SK-N-SH treated with all-trans-retinoic acid at 6 μM for 48 hours (cell line): ENCODE measurements at places on chromosomes 16 and 17.

DNA sequence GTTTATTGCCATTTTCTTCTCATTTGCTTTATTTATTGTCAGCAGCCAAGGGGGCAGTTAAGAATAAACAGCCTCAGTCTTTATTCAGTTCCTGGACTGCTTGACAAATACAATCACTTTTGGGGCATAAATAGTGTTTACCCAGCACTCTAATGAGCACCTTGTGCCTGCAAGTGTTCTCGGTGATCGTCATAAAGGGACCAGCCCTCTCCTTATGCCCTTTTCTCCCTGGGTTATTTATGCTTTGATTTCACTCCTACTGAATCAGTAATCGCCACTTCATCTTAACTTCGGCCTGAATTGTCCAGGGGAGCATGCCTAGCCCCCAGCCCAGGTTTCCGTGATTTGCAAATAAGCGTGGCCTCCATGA, 55.7 kb upstream of the CACNG5 start:
- no peak for ATAC-seq

- no peak for ATAC-seq
Measured at GRCh38 chr17:81837641-81838040, 2.8 kb upstream of the PPP1R27 start.

- ATAC-seq = no peak
Measured at GRCh38 chr16:80627108-80627507, 86.3 kb downstream of the DYNLRB2 start.

DNA sequence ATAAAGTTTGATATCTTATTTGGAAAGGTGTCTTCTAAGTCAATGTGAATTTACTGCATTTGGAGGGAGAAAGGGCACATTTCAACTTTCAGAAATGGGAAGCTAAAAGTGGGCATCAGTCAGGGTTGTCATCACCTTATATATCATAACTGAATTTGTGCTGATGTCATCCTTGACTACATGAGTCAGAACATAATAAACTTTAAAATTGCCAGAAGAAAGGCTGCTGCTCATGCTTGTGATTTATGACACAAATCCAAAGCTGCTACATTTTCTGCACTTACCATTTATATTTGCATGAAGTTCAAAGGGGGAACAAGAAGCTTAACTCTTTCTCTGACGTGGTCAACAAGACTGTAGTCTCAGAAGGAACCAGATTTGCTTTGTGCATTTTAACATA, 196.6 kb downstream of the UTP18 start:
- ATAC-seq = no peak

- ATAC-seq = no peak
Measured at GRCh38 chr16:70551788-70552187, 28.2 kb downstream of the SF3B3 start.

GRCh38 chr17:40349895-40350688, 14.4 kb downstream of the GJD3 start:
- ATAC-seq = no peak

DNA sequence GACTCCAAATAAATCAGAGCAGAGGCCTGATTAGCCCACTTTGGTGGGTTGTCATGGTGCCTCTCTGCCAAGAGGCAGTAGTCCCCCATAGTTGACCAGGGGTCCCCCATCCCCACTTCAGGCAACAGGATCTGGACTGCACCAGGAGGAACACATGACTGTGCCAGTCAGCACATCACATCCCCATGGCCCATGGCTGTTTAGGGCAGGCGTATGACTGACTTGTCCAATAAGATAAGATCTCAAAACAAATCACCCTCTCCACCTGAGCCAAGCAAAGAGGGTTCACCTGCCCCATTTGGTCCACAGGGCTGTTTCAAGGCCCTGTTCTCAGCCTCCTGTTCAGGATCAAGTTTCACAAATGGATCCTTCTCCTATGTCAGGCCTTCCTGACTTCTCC, 93.3 kb downstream of the C16orf78 start:
- no peak for ATAC-seq

- ATAC-seq = no peak
Measured at GRCh38 chr17:81099888-81100287, 64.9 kb downstream of the BAIAP2 start.

DNA sequence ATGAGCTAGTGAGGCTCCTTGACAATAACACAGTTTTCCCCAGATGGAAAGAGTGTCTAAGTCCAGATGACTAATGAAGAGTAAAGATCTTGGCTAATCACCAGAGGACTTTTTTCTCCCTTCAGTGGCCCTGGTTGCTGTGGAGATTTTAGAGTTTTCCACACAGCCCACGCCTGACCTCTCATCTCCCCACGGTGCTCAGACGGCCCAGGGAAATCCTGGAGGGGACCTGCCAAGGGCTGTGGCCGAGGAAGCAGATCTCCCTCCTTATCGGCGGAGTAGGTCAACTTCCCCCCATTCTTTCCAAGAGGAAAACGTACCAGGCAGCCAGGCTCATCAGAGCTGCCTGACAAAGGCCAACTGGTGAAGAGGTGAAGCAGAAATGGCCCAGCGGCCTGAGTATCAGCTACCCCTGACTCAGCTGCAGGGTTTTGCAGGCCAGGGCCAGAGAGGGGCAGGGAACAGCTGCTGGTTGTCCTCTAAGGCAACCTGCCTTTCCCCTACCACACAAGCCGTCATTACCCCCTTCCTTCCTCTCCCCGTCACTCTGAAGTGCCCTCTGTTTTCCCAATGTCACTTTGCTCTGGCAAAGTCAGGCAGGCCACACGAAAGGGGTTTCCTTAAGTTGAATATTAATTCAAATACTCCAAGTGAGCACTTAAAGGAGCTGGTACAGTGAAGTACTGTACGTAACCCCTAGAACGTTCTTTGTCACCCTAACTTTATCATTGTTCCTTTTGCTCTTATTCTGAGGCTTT, 140.2 kb upstream of the ADAMTS18 start:
- ATAC-seq = no peak

DNA sequence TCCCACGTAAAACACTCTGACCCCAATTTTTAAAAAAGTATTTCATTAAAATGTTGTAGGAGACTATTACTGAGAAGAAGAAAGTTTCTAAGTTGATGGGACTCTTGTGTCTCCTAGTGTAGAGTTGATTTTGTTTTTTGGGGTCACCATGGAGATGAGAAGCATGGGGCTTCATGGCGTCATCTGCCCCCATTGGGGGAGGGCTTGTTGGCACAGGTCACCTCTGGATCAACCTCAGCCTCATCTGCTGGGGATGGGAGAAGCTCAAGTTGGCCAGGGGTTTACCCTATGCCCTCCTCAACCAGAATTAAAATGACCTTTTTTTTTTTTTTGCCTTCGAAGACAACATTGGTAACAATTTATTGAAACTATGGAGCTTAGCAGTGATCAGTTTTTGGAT, 28.3 kb downstream of the MSI2 start:
- ATAC-seq = no peak

GRCh38 chr17:78387977-78388941, 9.8 kb downstream of the PGS1 start:
- no peak for ATAC-seq

GRCh38 chr16:53207810-53208752, 153.3 kb downstream of the CHD9 start:
- ATAC-seq = peak; percentile 94

- no peak for ATAC-seq
Measured at GRCh38 chr17:83178533-83179304, 99.3 kb downstream of the METRNL start.

DNA sequence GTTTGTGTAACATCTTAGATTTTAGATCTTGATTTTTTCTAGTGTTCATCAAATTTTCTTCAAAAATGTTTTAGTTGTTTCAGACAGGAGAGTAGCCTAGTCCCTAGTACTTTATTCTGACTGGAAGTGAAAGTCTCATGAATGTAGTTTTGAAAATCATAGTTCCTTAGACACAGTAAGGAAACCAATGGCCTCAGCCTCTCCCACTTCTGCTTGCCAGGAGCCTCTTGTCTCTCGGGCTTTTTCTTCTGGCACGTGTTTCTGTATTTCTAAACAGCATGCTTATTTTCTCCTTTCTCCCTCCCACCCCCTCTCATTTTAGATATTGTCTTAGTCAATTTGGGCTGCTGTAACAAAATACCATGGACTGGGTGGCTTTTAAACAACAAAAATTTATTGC, 9.8 kb downstream of the SLFN5 start:
- no peak for ATAC-seq

GRCh38 chr16:26316683-26317464, 625.1 kb downstream of the HS3ST4 start:
- ATAC-seq = no peak

DNA sequence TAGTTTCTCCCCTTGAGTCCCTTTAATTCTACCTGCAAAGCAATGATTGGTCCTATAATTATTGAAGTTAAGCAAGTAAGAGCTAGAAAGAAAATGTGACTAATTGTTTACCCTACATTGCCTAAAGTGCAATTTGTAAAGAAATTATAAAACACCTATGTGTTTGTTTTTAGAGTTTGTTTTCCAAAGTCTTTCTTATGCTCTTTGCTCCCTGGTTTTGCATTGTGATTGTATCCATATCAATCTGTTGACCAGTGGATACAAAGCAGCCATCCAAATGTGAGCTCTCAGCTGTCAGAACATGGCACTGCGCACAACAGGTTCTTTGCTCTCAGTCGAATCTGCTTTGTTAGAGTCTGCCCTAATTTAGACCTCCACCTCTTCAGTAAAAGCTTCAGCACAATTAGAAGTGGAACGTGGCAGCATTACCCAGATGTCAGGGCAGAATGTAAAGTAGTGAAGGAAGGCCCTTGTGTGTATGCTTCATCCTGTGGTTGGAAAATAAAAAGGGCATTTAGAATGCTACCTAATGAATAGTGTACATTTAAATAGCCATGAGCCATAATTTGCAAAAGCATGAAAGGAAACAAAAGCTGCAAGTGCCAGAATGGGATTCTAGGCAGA, 70.5 kb downstream of the AATF start:
- no peak for ATAC-seq

GRCh38 chr16:85607321-85607765, 5.8 kb upstream of the GSE1 start:
- no peak for ATAC-seq

- no peak for ATAC-seq
Measured at GRCh38 chr17:45298546-45299285, 18.1 kb downstream of the MAP3K14 start.

- no peak for ATAC-seq
Measured at GRCh38 chr17:29885031-29885640, 44.9 kb downstream of the SSH2 start.

- ATAC-seq = no peak
Measured at GRCh38 chr17:72119077-72119872, 1.5 kb upstream of the SOX9 start.

DNA sequence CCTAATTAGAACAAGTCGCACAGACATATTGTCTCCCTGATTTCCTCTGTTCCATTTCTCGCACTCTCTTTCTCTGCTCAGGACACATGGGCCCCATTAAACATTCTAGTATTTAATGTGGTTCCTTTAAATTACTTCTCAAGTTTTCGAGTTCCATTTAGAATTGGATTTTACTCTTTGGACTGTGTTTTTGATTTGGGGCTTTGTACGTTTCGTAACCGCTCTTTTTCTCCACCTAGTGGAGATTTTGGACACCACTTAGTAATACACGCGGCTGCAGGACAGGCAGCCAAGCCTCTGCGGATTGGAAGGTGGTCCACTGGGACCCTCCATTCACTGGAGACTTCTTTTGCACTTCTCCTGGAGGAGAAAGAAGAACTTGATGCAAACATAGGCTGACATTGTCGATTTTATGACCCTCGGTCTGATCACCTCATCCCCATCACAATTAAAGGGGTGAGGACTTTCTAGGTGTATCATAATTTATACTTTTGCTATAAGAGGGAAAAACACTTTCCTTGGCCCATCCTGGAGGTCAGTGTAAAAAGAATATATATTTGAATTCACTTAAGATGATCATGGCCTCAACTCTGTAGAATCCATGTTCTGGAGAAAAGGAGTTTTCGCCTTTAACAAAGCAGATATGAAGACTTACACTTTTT, 85.7 kb downstream of the NOG start:
- peak; percentile 78 for ATAC-seq

DNA sequence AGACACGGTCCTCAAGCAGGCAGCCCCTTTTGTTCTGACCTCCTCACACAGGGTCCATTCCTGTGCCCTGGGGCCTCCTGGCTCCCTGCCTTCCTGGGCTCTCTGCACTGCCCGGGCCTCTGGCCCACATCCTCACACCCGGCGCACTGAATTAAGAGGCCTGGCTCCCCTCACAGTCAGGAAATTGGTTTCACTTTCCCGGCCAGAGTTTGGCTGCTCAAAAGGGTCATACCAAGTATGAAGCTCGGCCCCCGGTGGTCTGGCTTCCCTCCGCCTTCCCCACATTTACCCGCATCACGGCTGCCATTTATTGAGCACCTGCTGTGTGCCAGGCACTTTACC, 220.0 kb downstream of the NTN1 start:
- ATAC-seq = peak; percentile 29

DNA sequence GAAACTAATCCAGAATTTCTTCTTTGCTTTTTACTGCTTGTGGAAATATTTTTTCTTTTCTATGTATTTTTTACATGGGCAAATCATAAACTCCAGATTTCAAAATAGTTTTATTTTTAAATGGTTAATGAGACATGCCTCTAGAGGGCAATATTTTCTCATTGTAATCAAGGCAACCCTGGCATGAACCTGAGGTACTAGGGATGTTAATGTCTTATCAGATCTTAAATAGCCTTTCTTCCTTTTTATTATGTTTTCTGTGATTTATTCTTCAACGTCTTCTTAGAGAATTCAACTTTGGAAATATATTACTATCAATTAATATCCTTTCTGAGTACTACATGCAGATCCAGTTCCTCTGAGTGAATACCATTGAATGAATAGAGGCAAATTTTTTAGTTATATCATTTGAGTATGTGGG, 324.7 kb downstream of the BCAS3 start:
- peak; percentile 87 for ATAC-seq

DNA sequence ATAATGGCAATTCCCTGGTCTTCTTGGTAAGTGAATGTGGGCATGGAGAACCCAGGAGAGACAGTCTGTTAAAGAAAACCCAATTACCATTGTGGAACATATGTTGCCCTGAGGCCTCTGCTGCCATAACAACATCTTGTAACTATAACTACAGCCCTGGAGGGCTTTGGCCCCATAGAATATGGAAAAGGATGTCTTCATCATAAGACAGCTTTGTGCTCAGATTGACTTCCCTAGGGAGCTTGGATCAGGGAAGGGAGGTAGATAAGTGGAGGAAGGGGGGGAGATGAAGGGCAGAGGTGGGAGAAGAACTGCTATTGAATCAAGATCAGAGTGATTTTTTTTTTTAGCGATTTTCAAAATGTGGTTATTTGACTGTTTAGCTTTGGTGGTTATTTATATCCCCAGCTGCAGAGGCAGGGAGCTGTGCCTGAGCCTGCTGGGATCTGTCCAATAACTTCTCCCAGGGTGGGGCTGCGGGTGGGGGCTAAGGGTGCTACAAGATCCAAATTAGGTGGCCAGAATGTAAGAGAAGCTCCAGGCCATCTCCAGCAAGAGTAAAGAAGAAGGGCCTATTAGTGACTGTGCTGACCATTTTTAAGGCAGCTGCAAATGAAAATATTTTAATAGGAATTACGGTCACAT, 5.3 kb upstream of the KAT7 start:
- ATAC-seq = no peak
